Sigmoid colon (tissue), 7 donors: ENCODE measurements at places on chromosomes 3 and 15. TPM values are rescaled to one million over a fixed set of nuclear protein-coding genes. Genes with fewer than 3 reads are reported as not detected.

DNA sequence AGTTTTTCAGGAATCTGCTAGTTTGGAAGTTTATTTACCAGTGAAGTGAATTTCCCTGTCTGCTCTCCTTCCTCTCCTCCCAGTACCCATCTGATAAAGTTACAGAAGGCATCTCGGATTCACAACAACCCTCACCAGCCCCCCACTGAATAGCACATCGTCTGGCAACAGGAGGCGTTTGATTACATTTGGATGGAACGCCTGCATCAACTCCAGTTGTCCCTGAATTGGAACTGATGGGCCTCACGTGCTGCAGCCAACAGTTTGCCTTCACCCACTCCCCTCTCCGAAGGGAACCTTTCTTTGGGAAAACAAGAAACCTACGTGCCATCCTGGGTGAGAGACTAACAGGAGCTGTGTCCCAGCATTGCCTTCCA, 59.5 kb upstream of the BCL6 start:
- no peaks in the 10 kb centered on the region for H3K36me3 ChIP-seq
- no peaks in the 10 kb centered on the region for H3K4me1 ChIP-seq
- H3K27me3 ChIP-seq: no peaks in the 10 kb centered on the region
- no peak overlapping the region for H3K4me3 ChIP-seq
- DNase-seq: no peak

The HESX1 gene
- 3.6 TPM for total RNA-seq

GRCh38 chr3:191721990-191722389, 261.0 kb downstream of the PYDC2 start:
- no peaks in the 10 kb centered on the region for H3K4me1 ChIP-seq
- no peaks in the 10 kb centered on the region for H3K27me3 ChIP-seq
- no peak overlapping the region for H3K4me3 ChIP-seq
- no peaks in the 10 kb centered on the region for H3K36me3 ChIP-seq
- H3K27ac ChIP-seq: no peak overlapping the region
- DNase-seq: no peak

DNA sequence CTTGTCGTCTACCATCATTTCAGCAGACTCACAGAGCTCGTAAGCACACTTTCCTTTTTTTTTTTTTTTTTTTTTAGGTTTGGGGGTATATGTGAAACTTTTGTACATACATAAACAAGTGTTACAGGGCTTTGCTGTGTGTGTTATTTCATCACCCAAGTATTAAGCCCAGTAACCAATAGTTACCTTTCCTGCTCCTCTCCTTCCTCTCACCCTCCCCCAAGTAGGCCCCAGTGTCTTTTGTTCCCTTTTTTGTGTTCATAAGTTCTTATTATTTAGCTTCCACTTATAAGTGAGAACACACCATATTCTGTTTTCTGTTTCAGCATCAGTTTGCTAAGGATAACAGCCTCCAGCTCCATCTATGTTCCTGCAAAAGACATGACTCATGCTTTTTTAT, 746.8 kb downstream of the GRM7 start:
- no peak for DNase-seq
- no peak overlapping the region for H3K4me3 ChIP-seq
- H3K36me3 ChIP-seq: no peaks in the 10 kb centered on the region
- no peaks in the 10 kb centered on the region for H3K27me3 ChIP-seq
- H3K27ac ChIP-seq: no peak overlapping the region

DNA sequence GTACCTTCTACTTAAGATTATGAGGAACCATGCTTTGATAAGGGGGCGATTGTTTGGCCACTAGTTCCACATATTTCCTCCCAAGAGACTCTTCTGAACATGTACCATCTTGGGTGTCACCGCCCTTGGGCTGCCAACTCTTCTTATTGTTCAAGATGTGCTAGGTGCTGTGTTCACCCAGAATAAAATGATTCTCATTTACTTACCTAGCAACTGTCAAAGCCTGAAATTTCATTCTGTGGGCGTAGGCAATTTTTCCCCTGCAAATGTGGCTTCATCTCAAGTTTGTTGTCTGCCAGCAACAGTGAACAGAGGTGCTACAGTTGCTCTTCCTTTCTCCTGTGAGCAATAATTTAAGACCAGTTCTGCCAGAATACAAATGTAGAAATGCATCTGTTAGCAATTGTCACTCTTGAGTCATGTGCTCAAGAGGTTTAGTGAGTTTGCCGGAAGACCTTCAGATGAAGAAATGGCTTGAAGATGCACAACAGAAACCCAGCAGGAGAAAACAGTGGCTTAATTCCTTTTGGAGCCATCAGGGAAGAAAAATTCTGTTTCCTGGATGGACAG, 41.3 kb upstream of the RARB start:
- H3K27ac ChIP-seq: no peak overlapping the region
- no peak overlapping the region for H3K4me3 ChIP-seq
- H3K4me1 ChIP-seq: no peaks in the 10 kb centered on the region
- H3K36me3 ChIP-seq: no peaks in the 10 kb centered on the region
- no peaks in the 10 kb centered on the region for H3K27me3 ChIP-seq

The CLDN18 gene
- total RNA-seq: not detected

- no peak overlapping the region for H3K4me3 ChIP-seq
- no peak for DNase-seq
- H3K27ac ChIP-seq: no peak overlapping the region
- no peaks in the 10 kb centered on the region for H3K36me3 ChIP-seq
Measured at GRCh38 chr3:6326771-6327170, 534.1 kb upstream of the GRM7 start.

DNA sequence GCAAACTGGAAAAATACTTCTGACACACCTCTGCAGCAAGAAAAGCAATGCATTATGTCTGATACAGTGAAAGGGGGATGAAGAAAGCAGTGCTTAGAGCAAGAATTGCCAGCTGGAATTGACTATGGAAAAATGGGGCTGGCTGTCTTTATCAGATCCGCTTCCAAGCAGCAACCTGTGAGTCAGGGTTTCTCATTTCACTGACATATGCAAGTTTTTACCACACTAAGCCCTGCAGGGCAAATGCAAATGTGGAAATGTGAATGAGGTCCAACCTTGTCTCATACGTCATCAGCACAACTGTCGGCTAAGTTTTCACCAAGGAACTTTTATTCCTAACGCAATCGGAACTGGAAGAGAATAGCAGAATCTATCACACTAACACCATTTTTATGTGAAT, 172.5 kb upstream of the GADL1 start:
- H3K36me3 ChIP-seq: no peaks in the 10 kb centered on the region
- no peak overlapping the region for H3K27ac ChIP-seq
- H3K4me3 ChIP-seq: no peak overlapping the region

DNA sequence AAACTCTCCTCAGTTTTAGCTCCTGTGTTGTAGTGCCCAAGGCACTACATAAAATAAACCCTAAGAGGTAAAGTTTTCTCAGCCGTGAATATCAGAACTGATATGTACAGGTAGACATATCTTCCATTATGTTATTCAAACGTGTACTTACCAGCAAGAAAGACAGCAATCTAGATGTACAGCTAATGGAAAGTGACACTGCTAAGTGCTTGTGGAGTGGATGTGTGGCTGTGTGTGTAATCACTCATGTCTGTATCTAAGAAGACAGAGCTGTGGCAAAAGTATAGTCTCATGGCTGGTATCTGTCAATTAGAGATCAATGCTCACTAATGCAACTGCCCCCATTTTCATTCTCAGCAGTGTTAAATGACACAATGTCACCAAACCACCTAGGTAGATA, 101.3 kb downstream of the FMN1 start:
- H3K36me3 ChIP-seq: no peaks in the 10 kb centered on the region
- no peaks in the 10 kb centered on the region for H3K4me1 ChIP-seq
- no peak overlapping the region for H3K27ac ChIP-seq
- no peak for DNase-seq

- peak overlapping the region; percentile 58 for H3K27ac ChIP-seq
- H3K36me3 ChIP-seq: no peaks in the 10 kb centered on the region
- peaks cover 43% of the 10 kb centered on the region for H3K4me1 ChIP-seq
- H3K4me3 ChIP-seq: no peak overlapping the region
- no peaks in the 10 kb centered on the region for H3K27me3 ChIP-seq
- no peak for DNase-seq
Measured at GRCh38 chr15:41780266-41780665, 6.0 kb downstream of the MAPKBP1 start.

- no peaks in the 10 kb centered on the region for H3K4me1 ChIP-seq
- DNase-seq: no peak
- no peaks in the 10 kb centered on the region for H3K27me3 ChIP-seq
- no peaks in the 10 kb centered on the region for H3K36me3 ChIP-seq
- no peak overlapping the region for H3K27ac ChIP-seq
Measured at GRCh38 chr3:63768888-63769287, 50.2 kb upstream of the C3orf49 start.

DNA sequence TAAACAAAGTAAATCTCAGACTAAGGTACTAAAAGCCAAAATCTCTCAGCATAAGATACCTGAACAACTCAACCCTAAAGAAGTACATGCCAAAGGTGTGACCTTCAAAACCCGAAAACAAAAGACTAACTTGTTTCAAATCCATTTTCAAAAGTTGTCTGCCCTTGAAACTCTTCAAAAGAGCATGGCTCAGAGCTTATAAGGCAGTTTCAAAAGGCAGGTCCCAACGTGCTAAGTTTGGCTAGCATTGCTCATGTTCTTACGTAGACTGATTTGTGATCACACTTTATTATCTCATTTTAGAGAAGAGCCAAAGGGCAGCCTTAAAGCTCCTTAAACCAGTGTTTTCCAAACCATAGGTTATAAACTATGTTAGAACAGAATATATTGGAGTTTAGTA, 112.2 kb downstream of the FEZF2 start:
- no peak for DNase-seq
- no peak overlapping the region for H3K27ac ChIP-seq
- H3K4me3 ChIP-seq: no peak overlapping the region
- no peaks in the 10 kb centered on the region for H3K27me3 ChIP-seq
- H3K36me3 ChIP-seq: no peaks in the 10 kb centered on the region

The TMEM207 gene
- not detected for total RNA-seq

DNA sequence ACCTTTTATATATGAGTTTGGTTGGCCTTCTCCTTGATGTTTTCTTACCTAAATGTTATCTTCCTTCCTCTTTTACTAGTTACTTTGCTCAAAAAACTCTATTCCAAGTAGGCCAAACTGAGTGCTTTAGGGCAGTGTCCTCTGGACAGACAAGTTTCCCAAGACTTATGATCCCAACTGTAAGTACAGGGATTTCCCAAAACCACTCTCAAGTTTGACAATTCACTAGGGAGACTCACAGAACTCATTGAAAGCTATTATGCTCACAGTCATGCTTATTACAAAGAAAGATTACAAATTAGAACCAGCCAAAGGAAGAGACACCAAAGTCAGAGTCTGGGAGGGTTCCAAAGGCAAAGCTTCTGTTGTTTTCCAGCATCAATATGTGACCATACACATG, 534.2 kb upstream of the ALCAM start:
- H3K27ac ChIP-seq: no peak overlapping the region
- DNase-seq: no peak
- H3K4me3 ChIP-seq: no peak overlapping the region
- H3K27me3 ChIP-seq: no peaks in the 10 kb centered on the region
- H3K36me3 ChIP-seq: no peaks in the 10 kb centered on the region

- no peaks in the 10 kb centered on the region for H3K36me3 ChIP-seq
- no peak overlapping the region for H3K4me3 ChIP-seq
- no peaks in the 10 kb centered on the region for H3K27me3 ChIP-seq
- peak overlapping the region; percentile 77 for H3K27ac ChIP-seq
- H3K4me1 ChIP-seq: peaks cover 16% of the 10 kb centered on the region
- no peak for DNase-seq
Measured at GRCh38 chr3:195133013-195133412, 137.9 kb downstream of the XXYLT1 start.

- no peak overlapping the region for H3K4me3 ChIP-seq
- DNase-seq: no peak
- H3K36me3 ChIP-seq: no peaks in the 10 kb centered on the region
- H3K27me3 ChIP-seq: no peaks in the 10 kb centered on the region
- H3K27ac ChIP-seq: no peak overlapping the region
Measured at GRCh38 chr15:80783260-80783659, 4.1 kb downstream of the CEMIP start.

The C2CD4A gene
- 0.27 TPM for total RNA-seq

The SI gene
- total RNA-seq: under 0.01 TPM

DNA sequence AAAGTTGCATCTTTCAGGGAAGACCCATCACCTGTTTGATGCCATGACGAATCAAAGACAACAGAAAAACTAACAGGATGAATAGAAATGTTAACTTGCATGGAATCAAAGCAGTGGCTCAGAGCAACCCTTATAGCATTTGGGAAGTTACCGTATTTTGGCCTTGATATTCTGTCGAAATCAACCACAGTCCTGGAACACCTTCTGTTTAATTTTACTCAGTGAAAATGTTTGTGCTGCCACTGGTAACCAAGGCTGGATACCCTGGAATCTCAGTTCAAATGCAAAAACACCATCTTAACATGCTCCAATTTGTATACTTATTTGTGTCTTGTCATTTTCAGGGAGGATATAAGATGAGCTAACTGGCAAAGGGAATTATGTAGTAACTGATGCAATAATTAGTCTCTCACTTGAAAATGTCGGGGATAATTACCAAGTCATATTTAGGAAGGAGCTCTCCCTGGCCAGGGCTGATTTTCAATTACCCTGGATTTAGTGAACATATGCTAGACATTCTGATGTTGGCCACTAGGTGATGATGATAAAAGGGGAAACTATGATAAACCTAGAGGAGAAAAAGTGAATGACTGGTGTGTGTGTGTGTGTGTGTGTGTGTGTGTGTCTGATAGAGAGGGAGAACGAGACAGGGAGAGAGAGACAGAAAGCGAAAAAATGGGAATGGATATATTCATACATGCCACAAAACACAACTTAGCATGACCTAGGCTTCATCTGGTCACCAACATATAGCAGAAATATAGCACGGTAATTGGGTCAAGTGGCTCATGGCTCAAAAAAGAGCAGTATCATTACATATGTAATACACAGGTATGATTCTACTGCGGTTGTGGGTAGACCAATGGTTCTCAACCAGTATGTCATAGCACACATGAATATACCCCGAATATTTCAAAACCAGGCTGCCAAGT, 19.0 kb upstream of the PRICKLE2 start:
- no peak for DNase-seq
- no peak overlapping the region for H3K4me3 ChIP-seq
- peaks cover 72% of the 10 kb centered on the region for H3K4me1 ChIP-seq
- no peaks in the 10 kb centered on the region for H3K27me3 ChIP-seq

The FAN1 gene
- 20.7 TPM for total RNA-seq

The BDH1 gene
- 16.8 TPM for total RNA-seq

DNA sequence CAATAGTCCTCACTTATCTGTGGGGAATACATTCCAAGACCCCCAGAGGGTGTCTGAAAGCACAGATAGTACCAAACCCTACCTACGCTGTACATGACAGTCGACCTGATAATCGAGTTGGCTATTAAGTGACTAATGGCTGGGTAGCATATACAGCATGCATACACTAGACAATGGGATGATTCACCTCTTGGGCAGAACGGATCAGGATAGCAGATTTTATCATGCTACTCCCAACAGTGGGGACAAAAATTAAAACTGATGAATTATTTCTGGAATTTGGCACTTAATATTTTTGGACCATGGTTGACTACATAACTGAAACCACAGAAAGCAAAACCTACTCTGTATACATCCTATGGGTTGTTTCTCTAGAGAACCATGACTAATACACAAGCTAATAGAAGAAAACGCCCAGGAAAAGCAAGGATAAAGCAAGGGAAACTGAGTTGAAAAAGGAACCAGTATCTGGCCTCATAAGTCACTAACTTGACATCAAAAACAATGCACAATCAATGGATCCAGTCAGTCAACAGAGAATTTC, 15.5 kb downstream of the ATG3 start:
- no peaks in the 10 kb centered on the region for H3K27me3 ChIP-seq
- peaks cover 3% of the 10 kb centered on the region for H3K4me1 ChIP-seq
- H3K36me3 ChIP-seq: peaks cover 5% of the 10 kb centered on the region
- H3K4me3 ChIP-seq: no peak overlapping the region
